ENCODE measurements at places on chromosomes 2 and 18.

DNA sequence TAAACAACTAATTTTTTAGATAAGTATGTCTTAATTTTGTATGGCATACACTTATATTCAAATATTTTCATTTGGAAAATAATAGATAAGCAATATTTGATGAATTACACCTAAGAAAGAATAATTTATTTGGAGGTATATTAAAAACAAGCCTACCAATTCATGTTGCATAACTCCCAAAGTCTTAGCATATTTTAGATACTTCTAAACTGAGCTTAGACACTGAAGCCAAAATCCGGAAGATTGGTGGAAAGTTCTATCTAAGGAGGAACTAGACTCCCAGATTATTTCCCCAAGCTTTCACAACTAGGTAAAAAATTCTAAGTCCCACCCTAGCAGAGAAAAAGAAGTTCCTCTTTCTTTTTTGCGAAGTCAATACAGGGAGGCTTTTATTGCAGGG is 221.0 kb upstream of the MMADHC start:
- peak; percentile 27 for DNase-seq

- DNase-seq, result peak; percentile 82
Observed at GRCh38 chr2:62456721-62457539, 49.1 kb downstream of the TMEM17 start.

DNA sequence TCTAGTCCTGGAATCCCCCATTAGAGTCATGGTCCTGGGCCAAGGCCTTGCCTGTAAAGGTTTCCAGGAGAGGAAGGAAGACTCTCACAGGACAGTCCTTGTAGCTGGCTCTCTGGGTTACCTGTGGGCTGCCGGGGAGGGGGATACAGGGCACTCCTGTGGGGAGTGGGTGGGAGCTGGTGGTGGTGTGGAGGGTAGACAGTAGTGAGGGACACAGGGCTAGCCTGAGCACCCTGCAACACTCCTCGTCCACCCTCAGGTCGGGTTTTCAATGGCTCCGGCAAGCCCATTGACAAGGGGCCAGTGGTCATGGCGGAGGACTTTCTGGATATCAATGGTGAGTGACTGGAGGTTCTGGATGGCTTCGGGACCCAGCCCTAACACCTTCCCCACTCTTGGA is 19.7 kb upstream of the ANKRD53 start:
- DNase-seq, result no peak

- DNase-seq, result no peak
Observed at GRCh38 chr18:49486606-49486952, 455 bp downstream of the C18orf32 start.

DNA sequence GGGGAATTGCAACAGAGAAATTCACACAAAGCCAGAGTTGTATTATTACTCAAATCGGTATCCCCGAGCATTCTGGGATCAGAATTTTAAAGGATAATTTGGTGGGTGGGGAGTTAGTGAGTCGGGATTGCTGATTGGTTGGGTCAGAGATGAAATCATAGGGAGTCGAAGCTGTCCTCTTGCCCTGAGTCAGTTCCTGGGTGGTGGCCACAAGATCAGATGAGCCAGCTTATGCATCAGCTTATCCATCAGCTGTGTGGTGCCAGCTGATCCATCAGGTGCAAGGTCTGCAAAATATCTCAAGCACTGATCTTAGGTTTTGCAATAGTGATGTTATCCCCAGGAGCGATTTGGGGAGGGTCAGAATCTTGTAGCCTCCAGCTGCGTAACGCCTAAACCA is 34.3 kb upstream of the ITM2C start:
- no peak for DNase-seq

GRCh38 chr2:179096090-179096489 is 46.2 kb upstream of the CCDC141 start:
- DNase-seq, result no peak

- no peak for DNase-seq
Observed at GRCh38 chr2:172999641-173000386, 75.8 kb upstream of the MAP3K20 start.

Measured in iris pigment epithelial cell (primary cell).